ENCODE measurements at places on chromosomes 16 and 17.
A peak's percentile ranks its signal among the peaks of the same experiment; 100 is the strongest.

- ATAC-seq = peak; percentile 59
Observed at GRCh38 chr17:4565209-4566141, 5.1 kb upstream of the GGT6 start.

DNA sequence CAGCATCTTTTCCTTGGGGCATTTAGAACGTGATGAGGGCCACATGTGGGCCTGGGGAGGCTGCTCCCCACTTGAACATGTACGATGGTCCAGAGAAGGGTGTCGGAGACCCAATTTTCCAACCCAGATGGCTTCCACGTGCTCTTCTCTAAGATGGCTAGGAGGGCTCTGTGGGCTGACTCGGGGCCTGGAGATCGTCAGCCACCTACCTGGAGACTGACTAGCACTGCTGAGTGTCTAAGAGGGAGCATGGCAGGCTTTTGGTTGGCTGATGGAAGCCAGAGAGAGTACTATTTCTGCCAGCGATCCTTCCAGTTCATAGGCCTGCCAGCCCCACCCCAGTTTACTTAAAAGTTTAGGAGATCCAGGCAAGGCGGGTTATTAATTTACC, 60.2 kb upstream of the CLEC18A start:
- ATAC-seq = no peak

DNA sequence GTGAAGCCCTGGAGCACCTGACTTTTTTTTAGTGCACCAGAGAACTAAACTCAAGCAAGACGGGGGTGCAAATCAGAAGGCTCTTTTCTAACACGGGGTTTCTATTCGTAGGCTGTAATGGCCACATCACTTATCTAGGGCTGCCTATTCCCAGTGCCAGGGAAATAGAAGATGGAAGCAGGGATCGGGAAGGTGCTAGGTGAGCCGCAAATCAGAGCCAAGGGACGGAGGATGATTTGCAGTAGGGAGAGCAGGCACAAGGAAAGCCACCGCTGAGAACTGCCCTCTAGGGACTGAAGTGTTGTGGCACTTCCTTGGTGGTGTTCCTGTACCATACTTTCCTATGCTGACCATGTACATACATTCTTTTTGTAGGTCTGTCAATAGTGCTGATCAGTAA, 7.8 kb upstream of the SLC46A1 start:
- no peak for ATAC-seq

DNA sequence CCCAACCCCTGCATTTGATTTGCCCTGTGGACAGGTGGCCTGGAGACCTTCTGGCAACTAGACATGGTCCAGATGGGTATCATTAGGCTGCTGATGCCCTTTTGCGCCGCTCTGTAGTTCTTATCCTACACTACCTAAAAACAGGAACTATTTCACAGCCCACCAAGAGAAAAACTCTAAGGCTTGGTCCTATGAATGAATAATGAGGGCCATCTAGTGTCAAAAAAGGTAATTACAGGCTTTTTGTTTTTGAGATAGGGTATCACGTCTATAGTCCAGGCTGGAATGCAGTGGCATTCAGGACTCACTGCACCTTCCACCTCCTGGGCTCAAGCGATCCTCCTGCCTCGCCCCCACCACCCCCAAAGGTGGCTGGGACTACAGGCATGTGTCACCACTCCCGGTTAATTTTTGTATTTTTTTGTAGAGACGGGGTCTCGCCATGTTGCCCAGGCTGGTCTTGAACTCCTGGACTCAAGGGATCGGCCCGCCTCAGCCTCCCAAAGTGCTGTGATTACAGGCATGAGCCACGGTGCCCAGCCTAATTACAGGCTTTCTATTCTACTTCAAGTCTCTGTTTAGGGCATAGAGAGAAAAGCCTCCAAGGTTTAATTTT, 20.9 kb downstream of the COIL start:
- ATAC-seq = peak; percentile 46

DNA sequence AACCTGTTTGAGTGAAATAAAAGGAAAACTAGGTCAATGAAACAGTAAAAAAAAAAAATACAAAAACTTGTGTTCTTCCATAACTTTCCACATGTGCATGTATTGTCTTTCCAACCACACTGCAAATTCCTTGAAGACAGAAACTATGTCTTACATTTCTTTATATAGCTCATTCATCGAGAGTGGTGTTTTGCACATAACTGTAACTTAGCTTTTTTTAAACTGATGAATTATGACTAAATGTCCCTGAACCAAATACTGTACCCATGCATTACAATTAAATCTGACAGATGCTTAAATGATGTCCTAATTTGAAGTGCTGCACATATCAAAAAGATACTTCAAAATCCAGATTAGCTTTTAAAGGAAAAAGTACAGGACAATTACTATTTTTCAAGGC, 50.1 kb downstream of the BRIP1 start:
- no peak for ATAC-seq

DNA sequence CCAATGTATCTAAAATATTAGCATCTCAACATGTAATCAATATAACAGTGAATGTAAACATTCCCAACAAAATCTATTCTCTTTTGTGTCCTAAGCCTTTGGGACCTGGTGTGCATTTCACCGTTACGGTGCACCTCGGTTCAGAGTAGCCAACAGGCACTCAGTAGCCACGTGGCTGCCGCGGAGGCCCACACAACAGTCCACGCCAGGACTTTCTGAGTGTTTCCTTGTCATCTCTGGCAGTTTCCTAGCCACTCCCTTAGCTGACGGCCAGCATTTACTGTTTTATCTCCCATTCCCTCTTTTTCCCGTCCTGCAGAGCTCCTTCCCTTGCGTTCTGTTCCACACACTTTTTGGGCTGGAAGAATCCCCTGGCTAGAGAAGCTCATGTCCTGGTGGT, 36.3 kb downstream of the VAC14 start:
- no peak for ATAC-seq

DNA sequence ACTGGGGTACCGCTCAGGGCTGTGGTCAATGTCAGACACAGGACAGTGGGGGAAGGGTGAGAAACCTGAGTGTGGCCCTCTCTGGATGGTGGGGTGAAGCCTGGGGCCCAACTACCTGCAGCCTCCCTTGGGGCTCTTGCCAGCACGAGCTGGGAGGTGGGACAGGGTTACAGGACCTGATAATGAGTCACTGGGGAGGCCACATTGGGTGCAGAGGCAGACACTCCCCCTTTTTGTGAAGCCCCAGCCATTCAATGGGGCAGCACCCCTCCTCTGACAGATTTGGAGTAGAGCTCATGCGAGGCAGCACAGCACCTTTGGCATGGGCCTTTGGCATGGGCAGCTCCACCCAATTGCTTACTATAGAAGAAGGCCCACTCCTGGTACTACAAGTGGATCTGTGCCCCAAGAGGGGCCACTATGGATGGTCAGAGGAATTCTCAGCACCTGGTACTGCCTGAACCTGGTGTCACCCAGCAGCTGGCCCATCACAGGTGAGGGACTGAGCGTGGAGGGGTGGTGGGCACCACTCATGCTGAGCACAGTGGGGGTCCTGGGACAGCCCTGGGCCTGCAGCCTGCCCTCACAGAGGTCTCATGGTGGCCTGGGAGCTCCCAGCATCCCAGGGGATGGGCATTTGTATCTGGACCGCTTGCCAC, 45.2 kb upstream of the SMPD3 start:
- ATAC-seq = peak; percentile 3

GRCh38 chr16:49725651-49726050, 130.3 kb downstream of the ZNF423 start:
- ATAC-seq = no peak

- ATAC-seq = no peak
Observed at GRCh38 chr17:65265276-65265675, 128.1 kb downstream of the RGS9 start.

GRCh38 chr16:28171816-28172215, 39.9 kb downstream of the XPO6 start:
- no peak for ATAC-seq

DNA sequence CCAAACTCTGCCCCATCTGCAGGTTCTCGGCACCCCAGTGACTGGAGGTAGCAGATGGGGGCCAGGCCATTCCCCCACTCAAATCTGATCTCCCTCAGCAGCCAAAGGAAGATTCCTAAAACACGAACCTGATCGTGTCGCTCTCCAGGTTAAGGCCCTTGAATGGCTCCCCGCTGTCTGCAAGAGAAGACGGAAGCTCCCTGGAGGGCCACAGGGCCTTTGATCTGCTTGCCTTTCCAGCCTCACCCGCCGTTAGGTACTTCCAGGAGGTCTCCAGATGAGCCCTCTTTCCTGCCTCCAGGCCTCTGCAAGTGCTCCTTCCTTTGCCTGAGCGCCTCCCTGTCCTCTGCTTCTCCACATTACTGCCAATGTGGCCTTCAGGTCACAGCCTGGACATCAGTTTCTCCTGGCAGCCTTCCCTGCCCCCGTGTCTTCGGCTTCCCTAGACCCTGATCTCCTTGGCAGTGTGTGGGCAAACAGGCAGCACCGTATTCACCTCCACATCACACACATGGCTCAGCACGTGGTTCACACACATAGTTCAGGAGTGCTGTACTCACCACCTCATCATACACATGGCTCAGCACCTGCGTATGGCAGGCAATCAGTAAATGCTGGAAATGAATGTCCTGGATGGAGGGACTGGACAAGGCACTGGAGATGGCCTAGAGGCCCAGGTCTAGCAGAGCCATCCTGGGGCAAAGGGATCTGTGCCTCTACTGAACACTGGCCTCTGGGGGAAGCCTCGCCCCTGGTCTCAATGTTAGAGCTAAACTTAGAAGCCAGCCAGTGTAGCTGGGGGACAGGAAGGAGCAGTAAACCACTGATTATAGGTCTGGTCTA, 26.4 kb upstream of the MRPS23 start:
- ATAC-seq = no peak

- ATAC-seq = no peak
Observed at GRCh38 chr16:83917152-83918120, 18.5 kb downstream of the MLYCD start.

- no peak for ATAC-seq
Observed at GRCh38 chr17:8629371-8630226, 926 bp downstream of the MYH10 start.

DNA sequence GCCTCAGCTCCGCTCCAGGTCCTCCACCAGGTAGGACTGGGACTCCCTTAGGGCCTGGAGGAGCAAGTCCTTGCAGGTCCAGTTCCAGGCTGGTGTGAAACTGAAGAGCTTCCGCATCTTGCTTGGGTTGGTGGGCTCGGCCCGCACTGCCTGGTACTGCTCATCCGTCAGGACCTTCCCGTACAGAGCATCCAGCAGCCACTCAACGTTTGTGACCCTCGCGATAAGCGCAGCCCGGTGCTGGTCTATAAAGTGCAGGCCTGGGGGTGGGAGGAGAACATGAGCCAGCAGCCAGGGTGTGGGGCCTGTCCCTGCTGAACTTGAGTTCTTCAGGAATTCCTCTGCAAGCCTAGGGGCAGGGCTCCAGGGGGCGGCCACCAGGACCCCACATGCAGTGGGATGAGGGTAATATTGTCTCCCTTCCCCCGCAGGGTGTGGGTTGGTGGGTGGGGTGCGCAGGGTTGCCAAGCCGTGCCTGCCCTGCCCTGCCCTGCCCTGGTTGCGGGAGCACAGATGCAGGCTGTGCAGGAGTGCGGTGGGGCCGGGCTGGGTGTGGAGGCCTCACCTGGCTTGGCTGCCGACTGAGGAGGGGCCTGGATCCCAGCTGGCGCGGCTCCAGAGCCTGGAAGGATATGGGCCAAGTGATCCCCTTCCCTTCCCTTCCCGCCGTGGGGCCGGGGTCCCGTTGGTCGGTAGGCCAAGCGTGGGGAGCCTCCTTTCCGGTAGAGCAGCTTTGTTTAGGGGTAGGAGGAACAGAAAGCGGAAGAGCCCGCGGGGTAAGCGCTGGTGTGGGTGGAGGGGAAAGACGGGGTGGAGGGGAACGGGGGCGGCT, 762 bp downstream of the PYCARD start:
- ATAC-seq = peak; percentile 84

GRCh38 chr17:21551081-21551881, 141.0 kb upstream of the KCNJ18 start:
- peak; percentile 99 for ATAC-seq

- ATAC-seq = peak; percentile 26
Observed at GRCh38 chr16:87734644-87735043, 31.1 kb downstream of the KLHDC4 start.

DNA sequence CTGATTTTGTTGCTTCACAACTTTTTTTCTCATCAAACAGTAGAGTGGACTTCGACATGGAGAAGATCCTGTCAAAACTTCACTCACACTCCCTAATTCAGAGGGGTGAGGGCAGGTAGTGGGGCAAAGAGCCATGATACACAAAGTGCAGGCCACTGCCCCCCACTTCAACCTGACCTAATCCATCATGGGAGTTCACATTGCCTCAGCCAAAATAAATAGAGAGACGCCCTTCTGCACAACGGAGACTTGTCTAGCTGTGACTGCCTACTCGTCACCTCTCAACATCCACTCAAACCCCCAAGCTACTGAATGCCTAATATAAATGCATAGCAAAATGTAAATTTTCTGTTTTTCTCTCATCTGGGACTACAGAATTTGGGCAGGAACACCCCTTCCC, 213.2 kb downstream of the PMP22 start:
- ATAC-seq = no peak

GRCh38 chr17:48293319-48294019, 136.5 kb downstream of the SKAP1 start:
- ATAC-seq = no peak

- no peak for ATAC-seq
Observed at GRCh38 chr17:72294487-72294893, 173.7 kb downstream of the SOX9 start.

GRCh38 chr16:87117936-87118335, 199.3 kb downstream of the C16orf95 start:
- no peak for ATAC-seq

- ATAC-seq = no peak
Observed at GRCh38 chr16:70421473-70422311, 17.2 kb downstream of the ST3GAL2 start.

GRCh38 chr16:26196310-26196709, 504.6 kb downstream of the HS3ST4 start:
- ATAC-seq = no peak

DNA sequence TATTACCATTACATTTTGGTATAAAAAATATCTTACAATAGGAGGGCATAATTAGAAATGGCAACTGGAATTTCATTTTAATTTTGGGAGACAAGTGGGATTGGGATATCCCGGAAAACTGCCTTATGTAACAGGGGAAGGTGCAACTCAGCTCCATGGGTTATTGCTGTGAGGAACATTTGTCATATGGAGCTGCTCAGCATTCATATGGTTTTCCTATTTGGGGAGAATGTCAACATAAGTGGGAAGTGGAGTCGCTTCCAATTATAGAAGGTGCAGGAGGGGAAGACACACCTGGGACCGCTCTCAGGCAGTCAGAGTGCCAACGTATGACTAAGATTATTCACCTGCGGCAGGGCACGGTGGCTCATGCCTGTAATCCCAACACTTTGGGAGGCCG, 10.7 kb downstream of the ODF4 start:
- ATAC-seq = no peak

- peak; percentile 62 for ATAC-seq
Observed at GRCh38 chr16:70395345-70395901, 43.5 kb downstream of the ST3GAL2 start.

DNA sequence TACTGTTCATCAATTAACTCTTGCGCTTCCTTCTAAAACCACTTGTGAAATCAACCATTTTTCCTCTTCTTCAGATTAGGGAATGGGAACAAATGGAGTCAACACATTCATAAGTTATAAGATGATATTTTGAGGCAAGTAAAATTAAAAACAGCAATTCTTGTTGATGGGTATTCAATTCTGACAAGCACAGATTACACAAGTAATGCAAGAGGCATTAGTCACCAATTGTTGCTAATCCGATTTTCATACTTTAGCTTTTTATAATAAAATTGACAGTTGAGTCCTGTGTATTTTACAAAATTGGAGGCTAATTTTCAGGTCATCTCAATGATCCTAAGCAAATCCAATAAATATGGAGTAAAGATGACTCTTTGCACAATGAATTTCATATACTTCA, 918.4 kb upstream of the SOX9 start:
- ATAC-seq = no peak

- ATAC-seq = no peak
Observed at GRCh38 chr16:73190256-73190655, 142.3 kb upstream of the ZFHX3 start.

All from esophagus mucosa (tissue), 1 donor.